CD8-positive, alpha-beta T cell (primary cell): ENCODE measurements at places on chromosomes 7 and 10. TPM values are rescaled to one million over a fixed set of nuclear protein-coding genes. Genes with fewer than 3 reads are reported as not detected.
A peak's percentile ranks its signal among the peaks of the same experiment; 100 is the strongest.

Gene TAS2R5
- 0.31 TPM for total RNA-seq

Gene CALCR
- total RNA-seq = not detected

Gene RELN
- total RNA-seq = not detected

Gene SAMD9
- 23.8 TPM for total RNA-seq

Gene TCERG1L
- total RNA-seq = not detected

GRCh38 chr7:31699050-31699449 is 12.0 kb downstream of the PPP1R17 start:
- no peak for DNase-seq

- no peak for DNase-seq
These were observed 37.4 kb upstream of the CALD1 start for GRCh38 chr7:134741907-134742635.

Gene CYP2C19
- total RNA-seq = not detected

DNA sequence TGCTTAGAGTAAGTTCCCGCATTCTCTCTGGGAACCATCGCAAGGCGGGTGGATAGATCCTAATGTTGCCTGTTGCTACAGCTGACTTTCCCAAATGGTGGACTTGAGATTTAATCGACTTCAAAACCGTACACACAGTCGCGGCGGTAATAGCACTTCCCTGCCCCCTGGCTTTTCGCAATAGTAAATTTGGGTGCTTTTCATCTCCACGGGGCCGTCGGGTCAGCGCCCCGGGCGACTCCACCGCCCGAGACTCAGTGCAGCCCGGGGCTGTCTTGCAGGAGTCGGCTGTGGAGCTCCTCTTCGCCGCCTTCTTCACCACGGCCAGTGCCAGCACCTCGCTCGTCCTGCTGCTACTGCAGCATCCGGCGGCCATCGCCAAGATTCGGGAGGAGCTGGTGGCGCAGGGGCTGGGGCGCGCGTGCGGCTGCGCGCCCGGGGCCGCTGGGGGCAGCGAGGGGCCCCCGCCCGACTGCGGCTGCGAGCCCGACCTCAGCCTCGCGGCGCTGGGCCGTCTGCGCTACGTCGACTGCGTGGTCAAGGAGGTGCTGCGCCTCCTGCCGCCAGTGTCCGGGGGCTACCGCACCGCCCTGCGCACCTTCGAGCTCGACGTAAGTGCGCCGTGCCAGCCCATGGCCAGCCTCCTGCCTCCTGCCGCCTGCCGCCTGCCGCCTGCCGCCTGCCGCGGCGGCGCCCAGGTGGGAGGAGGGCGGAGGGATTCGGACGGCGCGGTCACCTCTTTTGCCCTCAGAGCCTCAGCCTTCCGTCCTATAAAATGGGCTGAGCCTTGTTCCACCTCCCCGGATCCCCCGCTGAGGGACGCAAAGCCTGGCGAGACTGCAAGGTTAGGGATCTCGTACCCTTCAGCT is 5.3 kb downstream of the CYP26C1 start:
- no peak for DNase-seq

GRCh38 chr7:131586259-131586658 is 29.8 kb upstream of the PODXL start:
- DNase-seq = no peak

Gene HPS1
- 54.1 TPM for total RNA-seq

DNA sequence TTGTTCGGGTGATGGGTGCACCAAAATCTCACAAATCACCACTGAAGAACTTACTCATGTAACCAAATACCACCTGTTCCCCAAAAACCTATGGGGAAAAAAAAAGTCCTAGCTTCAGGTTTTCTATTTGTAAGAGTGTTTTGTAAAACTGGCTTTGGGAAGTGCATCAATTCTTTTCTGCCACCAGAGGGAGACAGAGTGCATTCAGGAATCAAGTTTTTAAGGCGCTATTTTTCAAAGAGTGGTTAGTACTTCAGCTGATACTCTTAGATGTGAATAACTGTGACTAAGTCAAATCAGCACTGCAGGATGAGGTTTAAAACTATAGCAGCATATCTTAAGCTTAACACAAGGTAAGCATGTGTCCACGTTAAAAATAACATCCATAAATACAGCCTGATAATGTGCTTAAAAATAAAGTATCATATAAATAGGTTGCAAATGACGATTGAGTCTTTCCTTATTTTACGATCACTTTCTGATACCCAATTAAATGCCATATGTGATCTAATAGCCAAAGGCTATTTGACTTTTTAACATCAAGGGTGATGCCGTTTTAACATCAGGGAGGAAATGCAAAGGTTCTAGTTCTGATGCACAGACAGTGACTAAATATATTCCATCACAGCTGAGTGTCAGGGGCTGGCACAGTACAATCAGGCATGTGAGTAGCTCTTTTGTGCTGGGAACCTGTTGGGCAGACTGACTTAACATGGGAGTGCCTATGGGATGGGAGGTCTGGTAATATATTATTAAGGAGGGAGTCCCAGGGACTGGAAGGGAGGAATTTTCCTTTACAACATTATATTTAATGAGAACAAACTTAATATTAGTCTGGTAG is 10.6 kb upstream of the LYZL2 start:
- peak; percentile 20 for DNase-seq

DNA sequence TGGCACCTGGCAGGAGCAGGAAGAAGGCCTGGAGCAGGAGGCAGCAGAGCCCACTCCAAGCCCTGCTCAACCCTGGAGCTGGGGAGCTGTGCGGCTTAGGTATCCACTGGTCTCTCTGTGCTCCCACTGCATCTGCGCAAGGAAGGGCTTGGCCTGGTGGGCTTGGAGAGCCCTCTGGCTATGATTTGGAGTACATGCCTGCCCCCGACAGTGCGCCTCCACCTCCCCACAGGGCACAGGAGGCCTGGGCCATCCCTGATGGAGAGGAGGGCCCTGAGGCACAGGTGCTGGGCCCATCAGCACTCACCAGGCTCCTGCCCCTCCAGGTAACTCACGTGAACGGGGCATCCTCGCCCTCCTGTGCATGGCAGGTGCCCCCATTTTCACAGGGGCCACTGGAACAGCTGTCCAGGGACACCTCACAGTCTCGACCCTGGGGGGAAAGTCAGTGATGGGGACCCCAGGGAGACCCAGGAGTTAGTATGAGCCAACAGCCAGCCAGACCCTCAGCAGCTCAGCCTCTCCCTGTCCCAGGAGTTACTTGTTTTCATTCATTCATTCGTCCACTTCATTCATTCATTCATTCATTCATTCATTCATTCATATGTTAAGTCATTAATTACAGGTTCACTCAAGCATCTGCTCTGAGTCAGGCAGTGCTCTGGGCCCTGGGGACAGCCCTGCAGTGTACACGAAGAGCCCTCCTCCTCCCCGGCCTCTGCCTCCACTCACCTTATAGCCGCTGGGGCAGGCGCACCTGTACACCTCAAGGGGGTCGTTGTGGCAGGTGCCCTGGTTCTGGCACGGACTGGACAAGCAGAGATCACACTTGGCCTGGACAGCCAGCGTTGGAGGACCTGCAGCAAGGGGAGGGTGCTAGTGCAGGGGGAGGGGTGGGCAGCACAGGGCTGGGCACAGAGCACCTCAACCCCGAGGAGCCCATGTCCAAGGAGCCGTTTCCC is 167.2 kb downstream of the SLIT1 start:
- DNase-seq = no peak

Gene PPP1R9A
- total RNA-seq = 0.11 TPM

DNA sequence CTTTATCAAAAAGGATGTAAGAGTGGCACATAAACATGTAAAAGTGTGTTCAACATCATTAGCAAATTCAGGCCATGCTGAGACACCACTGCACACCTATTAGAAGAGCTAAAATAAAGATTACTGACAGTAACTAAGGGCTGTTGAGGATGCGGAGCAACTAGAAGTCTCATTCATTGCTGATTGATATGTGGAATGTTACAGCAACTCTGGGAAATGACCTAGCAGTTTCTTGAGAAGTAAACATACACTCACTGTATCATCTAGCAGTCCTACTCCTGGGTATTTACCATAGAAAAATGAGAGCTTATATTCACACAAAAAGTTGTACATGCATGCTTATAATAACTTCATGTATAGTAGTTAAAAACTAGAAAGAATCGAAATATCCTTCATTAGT is 77.3 kb downstream of the CCSER2 start:
- DNase-seq = no peak

DNA sequence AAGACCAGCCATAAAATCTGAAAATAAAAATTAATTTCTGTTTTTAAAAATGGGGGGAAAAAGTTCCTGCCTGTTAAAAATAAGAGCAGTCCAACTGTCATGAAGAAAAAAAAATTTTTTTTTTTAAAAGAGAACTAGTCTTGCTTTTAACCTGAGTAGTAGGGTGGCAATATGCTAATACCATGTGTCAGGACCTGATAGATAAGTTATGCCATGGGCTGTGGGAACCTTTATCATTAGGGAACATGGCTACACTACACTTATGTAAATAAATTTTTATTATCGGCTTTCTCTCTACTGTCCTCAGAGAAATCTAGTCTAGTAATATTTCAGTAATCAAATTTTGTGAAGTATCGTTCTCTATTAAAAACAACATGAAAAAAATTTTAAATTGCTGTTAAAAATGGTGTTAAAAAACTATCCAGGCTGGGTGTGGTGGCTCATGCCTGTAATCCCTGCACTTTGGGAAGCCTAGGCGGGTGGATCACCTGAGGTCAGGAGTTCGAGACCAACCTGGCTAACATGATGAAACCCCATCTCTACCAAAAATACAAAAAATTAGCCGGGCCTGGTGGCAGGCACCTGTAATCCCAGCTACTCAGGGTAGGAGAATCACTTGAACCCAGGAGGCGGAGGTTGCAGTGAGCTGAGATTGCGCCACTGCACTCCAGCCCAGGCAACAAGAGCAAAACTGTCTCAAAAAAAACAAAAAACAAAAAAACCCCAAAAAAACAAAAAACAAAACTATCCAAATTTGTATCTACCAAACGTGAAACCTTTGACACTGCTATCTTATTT is 20.7 kb downstream of the NT5C3A start:
- no peak for DNase-seq

Gene PRLHR
- total RNA-seq = not detected

Gene BICC1
- total RNA-seq = not detected

- no peak for DNase-seq
These were observed 19.8 kb downstream of the KBTBD2 start for GRCh38 chr7:32871624-32872371.

Gene ZNF786
- 5.7 TPM for total RNA-seq

GRCh38 chr10:124921261-124921660 is 20.7 kb upstream of the ZRANB1 start:
- no peak for DNase-seq

Gene CYP26A1
- total RNA-seq = not detected

- no peak for DNase-seq
These were observed 106.1 kb downstream of the PPP1R3A start for GRCh38 chr7:113812591-113813255.

DNA sequence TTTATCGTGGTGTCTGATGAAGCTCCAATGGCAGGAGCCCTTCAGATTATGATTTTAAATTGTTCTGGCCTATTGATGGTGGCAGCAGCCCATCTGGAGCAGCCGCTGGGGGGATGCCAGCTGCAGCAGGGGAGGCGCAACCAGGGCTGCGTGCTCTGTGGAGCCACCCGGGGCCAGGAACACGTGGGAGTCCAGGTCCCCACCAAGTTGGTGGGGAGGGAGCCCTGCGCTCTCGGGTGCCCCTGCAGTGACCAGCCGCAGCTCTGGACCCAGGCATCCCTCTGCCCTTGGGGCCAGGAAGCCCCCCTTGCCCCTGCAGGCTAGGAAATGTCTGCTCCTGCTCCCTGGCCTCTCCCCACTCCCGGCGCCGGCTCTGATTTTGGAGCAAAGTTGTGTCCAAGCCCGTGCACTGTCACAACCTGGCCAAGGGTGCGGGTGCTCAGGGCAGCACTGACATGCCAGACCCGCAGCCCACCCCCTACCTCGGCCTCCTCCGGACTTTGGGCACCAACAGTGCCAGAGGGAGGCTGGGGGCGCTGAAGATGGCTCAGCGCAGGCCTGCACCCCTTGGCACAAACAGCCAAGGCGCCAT is 147.2 kb upstream of the ADO start:
- DNase-seq = no peak

Gene NEUROD6
- not detected for total RNA-seq

GRCh38 chr10:91391920-91392319 is 18.2 kb upstream of the HECTD2 start:
- no peak for DNase-seq

DNA sequence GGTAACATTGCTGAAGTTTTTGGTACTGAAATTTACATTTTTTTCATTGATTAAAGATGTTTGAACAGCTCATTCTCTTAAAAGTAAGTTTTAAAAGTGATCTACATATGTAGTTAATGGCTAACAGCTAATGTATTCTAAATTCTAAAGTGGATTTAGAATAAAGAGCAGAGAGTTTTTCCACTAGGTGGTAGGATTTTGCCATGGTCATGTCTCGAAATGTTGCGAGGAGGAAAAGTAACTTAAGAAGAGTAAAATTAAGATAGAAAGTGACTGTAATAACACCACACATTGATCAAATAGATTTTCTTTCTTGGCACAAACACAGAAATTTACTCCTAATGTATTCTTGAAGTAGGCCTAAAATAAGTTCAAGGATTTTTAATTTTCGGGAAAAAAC is 19.8 kb downstream of the LSMEM1 start:
- no peak for DNase-seq

GRCh38 chr7:84088802-84089201 is 105.8 kb downstream of the SEMA3A start:
- DNase-seq = no peak

- DNase-seq = no peak
These were observed 620 bp downstream of the SLK start for GRCh38 chr10:103967448-103968071.

Gene CLDN4
- not detected for total RNA-seq

Gene PAPSS2
- not detected for total RNA-seq

DNA sequence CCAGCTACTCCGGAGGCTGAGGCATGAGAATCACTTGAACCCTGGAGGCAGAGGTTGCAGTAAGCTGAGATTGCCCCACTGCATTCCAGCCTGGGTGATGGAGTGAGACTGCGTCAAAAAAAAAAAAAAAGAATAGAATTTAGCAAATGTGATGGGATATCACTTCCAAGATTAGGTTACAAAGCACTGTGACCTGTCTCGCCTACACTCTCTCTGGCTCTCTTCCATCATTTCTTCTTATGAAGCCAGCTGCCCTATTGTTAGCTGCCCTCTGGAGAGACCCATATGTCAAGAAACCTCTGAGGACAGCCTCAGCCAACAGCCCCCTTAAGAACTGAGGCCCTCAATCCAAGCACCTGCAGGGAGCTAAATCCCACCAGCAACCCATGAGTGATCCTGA is 28.2 kb downstream of the ARHGAP21 start:
- no peak for DNase-seq

- DNase-seq = no peak
These were observed 279.0 kb downstream of the ELFN1 start for GRCh38 chr7:1948887-1949680.
